Nucleus accumbens (tissue), 56 donors: ENCODE measurements at places on chromosomes 3 and 15.
A peak's percentile ranks its signal among the peaks of the same experiment; 100 is the strongest.

DNA sequence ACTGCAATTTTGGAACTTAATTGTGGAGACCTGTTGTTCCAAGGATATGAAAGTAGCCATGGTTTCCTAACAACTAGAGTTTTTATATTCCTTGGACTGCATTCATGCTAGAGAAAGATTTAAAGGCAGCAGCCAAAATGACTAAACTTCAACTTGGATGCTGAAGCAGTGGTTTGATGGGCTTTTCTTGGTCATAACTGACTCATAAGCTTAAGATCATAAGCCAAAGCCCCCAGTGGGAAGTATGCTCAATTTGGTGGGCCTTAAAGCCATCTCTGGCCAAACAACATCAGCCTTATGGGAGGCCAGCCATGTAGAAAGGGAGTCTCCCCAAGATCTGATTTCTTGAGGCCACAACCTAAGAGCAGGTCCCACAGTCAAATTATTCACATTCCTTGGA, 80.2 kb downstream of the ZNF280D start:
- DNase-seq: no peak

GRCh38 chr3:140391061-140391460, 286.8 kb upstream of the TRIM42 start:
- DNase-seq: no peak

DNA sequence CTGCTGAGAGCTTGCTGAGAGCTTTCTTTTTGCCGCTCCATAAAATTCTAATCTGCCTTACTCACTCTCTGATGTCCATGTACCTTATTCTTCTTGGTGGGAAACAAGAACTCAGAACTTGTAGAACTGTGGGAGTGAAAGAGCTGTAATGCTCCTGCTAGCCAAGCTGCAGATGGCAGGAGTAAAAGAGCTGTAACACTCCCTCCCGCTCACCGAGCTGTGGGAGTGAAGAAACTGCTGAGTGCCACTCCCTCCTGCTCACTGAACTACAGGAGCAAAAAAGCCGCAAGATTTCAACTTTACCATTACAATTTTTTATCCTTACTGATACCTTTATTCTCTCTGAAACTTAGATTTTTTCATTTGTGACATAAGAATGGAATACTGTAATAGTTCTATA, 199.1 kb downstream of the SI start:
- DNase-seq: peak; percentile 2

DNA sequence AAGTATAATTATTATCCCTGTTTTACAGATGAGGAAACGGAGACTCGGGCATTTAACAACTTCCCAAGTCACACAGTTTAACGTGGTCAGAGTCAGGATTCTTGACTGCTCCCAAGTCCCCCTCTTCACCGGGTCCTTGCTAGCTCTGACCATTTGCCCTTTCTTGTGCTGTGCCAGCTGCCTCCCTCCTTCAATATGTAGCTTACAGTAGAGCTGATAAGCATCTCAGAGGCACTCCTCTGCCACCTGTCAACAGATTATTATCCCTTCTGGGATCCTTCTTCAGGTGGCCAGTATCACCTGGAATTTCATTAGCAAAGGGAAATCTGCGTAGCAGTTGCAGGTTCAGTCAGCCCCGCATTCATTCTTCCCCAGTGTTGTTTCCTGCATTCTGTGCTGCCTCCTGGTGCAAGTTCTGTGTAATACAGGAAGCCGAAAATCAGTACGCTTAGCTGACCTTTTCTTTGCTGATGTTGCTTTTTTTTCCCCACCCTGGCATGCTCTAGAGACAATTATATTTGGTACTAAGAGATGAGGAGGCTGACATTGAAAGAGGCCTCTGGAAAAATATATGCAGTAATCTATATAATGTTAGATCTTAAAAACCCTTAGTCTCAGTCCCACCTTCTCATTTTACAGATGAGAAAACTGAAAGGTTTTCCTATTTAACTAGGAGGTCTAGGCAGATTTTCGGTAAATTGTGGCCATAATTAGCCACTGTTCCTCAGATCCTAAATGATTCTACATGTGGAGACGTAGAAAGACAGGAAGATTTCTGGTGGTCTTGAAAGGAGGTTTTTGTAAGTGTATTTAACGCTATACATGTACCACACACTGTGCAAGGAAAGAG, 24.8 kb downstream of the TMOD2 start:
- DNase-seq: peak; percentile 51

DNA sequence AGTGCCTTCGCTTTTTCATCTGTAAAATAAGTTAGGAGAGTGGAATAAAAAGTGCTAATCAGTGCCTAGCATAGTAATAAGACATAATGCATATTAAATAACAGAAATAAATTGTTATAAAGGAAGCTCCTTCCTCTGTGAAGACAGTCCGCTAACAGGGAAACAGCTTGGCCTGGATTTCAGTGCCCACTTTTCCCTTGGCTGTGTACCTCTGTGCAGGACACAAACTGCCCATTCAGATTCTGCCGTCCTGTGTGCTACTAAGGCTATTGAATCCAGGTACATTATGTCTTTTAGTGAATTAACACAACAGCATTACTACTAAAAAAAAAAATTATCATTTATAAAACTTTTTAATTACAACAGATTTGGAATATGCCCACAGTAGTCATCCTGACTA, 90.7 kb downstream of the TBL1XR1 start:
- no peak for DNase-seq

DNA sequence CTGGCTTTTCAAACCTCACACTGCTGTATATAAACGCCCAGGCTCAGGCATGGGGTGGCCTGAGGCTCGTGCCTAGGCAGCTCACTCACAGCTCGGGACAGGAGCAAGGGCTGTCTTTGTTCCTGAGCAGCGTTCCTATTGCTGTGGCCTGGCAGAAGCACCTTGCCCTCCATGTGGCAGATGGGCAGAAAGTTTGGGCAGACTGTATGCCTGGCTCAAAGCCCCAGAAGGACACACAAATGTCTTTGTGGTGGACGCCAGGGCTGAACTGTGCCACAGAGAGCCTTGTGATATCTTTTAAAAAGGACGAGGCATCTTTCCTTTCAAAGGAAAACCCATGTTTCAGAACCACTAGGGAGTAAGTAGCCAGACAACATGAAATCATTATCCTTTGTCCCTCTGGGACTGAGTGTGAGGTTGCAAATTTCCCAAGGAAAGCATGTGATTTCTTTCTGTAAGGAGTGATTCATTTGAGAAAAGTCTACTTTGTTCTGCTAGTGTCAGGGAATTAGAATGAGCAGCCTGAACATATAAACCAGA, 29.3 kb upstream of the UBE2E1 start:
- DNase-seq: peak; percentile 45
